CD4-positive, alpha-beta memory T cell (primary cell): ENCODE measurements at places on chromosomes 2 and 18.

DNA sequence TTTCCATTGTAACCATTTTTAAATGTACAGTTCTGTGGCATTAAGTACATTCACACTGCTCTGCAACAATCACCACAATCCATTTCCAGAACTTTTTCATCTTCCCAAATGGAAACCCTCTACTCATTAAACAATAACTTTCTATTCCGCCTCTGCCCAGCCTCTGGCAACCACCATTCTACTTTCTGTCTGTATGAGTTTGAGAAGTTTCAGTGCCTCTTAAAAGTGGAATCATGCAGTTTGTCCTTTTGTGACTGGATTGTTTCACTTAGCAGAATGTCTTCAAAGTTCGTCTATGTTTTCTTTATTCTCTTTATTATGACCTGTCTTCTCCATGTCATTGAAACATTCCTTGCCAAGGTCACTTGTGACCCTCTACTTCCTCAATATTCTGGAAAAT is 22.0 kb upstream of the PELI1 start:
- no peak for DNase-seq

DNA sequence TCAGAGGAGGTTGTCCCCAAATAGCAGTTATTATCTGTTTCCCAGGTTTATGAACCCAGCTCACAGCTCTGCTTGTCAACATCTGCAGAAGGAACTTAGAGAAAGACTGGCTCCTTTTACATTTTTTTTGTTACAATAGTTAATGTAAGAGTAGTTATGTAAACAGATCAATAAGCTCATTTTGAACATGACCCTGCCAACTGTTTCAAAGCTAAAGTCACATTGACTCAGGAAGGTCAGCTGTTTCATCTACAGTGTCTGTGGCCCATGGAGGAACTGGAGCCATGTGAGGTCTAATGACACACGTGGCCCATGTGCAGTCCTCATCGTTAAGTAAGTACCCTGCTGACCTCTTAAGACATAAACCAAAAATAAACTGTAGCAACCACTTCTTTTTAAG is 97.1 kb downstream of the SH3RF3 start:
- DNase-seq: no peak

DNA sequence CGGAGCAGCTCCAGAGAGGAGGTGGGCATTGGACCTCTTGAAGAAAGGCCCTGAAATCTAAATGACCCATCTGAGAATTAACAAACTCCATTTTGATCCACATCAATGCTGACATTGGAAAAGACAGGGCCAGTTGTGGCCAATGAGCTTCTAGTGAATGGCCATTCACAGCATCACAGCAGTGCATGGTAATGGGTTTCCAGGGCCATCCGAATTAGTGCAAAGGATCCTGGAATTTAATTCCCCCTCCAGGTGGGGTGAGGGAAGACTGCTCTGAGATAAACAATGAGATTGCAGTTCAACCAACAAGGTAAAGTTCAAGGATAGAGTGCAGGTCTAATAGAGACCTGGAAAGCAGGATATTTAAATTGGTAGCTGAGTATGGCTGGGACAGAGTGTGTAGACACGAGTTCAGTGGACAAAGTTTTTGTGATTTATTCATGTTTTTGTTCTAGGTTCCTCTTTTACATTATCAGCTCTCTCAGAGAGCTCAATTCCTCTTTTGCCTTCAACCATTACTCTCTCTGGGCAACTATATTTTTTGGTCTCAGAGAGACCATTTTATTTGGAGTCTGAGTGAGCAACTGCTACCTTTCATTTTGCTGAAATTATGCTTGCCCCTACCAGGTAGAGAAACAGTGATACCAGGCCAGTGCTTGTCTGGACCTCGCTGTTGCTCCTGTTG is 5.0 kb downstream of the TACR1 start:
- no peak for DNase-seq

- no peak for DNase-seq
Measured at GRCh38 chr2:98372121-98372520, 25.9 kb downstream of the CNGA3 start.
